ENCODE measurements at places on chromosomes 16 and 17.

DNA sequence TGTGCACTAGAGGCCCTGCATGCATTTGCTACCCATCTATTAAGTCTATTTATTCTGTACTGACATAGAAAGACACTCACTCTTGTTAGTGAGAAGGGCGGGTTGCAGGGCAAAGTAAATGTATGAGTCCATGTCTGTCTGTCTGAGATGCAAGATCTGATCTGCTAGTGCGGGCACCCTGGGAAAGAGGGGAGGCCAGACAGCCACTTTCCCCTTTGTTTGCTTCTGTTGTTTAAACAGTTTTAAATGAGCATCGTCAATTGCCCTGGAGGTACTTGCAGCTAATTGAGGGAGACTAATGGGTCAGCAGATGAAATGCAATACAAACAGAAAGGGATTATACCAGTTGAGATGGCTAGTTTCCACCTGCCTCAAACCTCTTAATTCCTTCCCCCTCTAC is 24.9 kb downstream of the SCNN1G start:
- DNase-seq, result no peak

- no peak for DNase-seq
These were observed 35.2 kb downstream of the CIBAR2 start for GRCh38 chr16:85077039-85077438.

GRCh38 chr17:49630113-49630900 is 47.6 kb downstream of the SPOP start:
- no peak for DNase-seq

DNA sequence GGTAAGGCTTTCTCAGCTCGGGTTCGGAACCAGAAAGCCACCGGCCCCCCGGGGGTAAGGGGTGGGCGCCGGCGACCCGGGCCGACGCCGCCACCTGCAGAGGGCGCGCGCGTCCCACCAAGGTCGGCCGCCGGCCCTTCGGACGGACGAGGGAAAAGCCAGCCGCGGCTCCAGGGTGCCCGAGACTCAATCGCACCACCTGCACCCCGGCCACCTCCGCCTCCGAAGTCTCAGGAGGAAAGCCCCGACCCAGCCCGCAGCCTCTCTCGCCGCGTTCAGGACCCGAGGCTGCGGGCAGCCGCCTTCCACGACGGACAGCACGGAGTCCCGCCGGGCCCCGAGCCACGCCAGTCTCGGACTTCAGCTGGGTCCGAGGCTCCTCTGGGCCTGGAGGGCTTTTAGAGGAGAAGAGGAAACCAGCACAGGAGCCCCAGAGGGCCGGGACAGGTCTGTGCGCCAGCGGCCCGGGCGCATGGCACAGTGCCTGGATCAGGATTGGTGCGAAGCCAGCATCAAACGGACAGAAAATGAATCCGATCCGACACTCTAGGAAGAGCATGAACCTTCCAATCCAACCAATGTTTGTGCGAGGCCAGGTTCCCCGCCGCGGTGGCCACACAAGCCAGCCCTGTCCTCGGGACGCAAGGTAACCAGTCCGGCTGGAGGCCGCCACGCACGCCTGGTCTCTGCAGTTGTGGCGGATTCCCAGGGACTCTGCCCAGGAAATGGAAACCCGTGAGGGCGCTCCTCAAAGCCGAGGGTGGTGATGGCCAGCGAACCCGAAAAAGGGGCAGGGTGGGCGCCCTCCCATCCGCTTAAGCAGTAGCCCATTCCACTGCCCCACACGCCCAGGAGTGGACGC is 6.7 kb downstream of the CBX8 start:
- DNase-seq, result no peak

- no peak for DNase-seq
These were observed 434.4 kb upstream of the ZFHX3 start for GRCh38 chr16:73482310-73482709.

DNA sequence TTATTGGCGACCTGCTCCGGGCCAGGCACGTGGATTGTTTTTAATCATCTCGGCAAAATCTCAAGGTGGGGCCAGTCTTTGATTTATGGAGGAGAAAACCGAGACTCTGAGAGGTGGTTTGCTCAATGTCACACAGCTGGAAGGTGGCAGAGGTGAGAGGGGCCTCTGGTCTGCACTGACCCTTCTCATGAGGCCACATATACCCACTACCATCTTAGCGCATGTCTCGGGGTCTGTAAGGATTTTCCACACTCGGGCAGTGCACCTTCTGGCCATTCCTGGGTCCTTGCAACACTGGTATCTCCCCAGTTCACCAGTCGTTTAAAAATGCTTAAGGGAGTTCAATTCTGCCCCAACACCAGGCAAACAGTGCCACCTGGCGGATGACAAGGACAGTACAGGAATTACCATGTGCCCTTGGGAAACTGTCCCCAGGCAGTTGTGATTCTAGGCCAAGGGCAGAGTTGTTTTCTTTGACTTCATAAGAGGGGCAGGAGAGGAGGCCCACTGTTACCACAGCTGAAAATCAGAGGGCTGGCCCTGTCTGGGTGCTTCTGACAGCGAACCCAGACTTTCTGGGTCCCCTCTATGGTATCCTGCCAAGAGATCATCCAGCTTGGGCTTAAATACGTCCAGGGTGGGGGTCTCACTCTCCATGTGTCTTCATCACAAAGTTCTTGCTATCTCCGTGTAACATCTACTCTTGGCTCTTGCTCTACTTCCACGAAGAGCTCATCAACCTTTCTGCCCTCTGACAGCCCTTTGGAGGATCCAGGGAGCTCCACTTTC is 39.4 kb upstream of the RAI1 start:
- peak; percentile 40 for DNase-seq

- no peak for DNase-seq
These were observed 367.1 kb downstream of the SOX9 start for GRCh38 chr17:72487731-72488494.
